Fibroblast of skin of back (primary cell): ENCODE measurements at places on chromosomes 11 and 22.

- no peak for DNase-seq
These were observed 216.9 kb downstream of the CADM1 start for GRCh38 chr11:115287266-115287665.

DNA sequence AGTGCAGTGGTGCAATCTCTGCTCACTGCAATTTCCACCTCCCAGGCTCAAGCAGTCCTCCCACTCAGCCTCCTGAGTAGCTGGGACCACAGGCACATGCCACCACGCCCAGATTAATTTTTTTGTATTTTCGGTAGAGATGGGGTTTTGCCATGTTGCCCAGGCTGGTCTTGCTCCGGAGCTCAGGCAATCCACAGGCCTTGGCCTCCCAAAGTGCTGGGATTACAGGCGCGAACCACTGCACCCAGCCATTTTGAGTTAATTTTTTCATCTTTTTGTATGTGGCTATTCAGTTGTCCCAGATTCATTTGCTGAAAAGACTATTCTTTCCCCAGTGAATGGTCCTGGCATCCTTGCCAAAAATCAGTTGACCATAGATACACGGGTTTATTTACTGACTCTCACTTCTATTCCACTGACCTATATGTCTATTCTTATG, 63.6 kb downstream of the MAPK1 start:
- DNase-seq, result no peak

DNA sequence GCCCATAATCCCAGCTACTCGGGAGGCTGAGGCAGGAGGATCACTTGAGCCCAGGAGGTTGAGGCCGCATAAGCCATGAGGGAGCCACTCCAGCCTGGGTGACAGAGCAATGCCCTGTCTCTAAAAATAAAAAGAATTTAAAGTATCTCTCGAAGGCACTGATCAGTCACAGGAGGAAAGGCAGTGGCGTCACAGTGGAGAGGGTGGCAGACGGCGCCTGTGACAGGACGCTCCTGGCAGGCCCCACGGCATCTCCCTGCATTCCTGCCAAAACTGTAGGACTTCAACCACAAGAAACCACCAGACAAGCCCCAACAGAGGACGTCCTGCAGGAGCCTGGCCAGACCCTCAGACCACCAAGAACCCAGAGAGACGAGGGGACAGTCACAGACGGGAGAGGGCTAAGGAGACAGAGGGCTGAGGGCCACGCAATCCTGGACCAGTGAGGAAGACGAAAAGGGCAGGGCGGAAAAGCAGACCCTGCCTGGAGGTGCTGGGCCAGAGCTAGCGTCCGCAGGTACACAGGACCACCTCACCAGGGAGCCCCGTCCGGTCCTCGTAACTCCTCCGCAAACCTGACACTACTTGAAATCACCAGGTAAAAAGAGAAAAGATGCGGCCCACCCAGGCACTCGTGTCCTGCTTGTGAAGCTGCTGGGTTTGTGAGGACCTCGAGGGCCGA, 5.9 kb downstream of the RNH1 start:
- DNase-seq, result no peak

DNA sequence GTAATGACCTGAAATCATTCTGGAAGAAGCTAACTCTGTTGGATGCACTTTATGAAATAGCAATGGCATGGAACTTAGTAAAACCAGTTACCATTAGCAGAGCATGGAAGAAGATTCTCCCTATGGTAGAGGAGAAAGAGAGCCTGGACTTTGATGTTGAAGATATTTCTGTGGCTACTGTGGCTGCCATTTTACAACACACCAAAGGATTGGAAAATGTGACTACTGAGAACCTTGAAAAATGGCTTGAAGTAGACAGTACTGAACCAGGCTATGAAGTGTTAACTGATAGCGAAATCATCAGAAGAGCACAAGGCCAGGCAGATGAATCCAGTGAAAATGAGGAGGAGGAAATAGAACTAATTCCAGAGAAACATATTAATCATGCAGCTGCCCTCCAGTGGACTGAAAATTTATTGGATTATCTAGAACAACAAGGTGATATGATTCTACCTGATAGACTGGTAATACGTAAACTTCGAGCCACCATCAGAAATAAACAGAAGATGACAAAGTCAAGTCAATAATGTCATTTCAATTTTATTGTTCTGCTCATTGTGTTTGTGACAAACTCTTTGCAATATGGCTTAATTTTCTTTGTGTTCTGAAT, 2.0 kb downstream of the JRKL start:
- no peak for DNase-seq

DNA sequence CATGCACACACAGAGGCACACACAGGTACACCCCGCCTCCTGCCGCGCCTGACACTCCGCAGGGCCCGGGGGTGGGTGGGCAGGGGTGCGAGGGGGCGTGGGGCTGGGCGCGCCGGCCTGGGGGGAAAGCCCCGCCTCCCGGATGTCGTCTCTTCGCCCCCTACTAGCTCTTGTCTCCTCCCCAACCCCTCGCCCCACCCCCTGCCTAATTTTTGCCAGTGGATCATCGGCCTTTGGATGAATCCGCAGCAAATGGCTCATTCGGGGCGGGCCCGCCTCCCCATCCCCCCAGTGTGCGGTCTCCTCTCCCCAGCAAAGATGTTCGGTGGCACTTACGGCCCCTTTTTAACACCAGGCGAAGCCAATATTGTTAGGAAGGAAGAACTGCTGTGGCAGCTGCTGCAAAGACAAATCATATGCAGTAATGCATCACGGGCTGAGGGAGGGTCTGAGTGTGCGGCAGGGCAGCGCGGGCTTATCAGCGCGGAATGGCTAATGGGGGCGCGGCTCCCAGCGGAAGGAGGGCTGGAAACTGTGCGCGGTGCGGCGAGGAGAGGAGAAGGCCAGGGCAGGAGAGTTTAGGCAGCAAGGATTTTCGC, 13.4 kb upstream of the NECTIN1 start:
- peak; percentile 32 for DNase-seq

GRCh38 chr11:33687733-33688479, 12.7 kb downstream of the C11orf91 start:
- peak; percentile 73 for DNase-seq

- DNase-seq, result peak; percentile 64
These were observed 68.7 kb downstream of the DDX10 start for GRCh38 chr11:108733479-108734116.

DNA sequence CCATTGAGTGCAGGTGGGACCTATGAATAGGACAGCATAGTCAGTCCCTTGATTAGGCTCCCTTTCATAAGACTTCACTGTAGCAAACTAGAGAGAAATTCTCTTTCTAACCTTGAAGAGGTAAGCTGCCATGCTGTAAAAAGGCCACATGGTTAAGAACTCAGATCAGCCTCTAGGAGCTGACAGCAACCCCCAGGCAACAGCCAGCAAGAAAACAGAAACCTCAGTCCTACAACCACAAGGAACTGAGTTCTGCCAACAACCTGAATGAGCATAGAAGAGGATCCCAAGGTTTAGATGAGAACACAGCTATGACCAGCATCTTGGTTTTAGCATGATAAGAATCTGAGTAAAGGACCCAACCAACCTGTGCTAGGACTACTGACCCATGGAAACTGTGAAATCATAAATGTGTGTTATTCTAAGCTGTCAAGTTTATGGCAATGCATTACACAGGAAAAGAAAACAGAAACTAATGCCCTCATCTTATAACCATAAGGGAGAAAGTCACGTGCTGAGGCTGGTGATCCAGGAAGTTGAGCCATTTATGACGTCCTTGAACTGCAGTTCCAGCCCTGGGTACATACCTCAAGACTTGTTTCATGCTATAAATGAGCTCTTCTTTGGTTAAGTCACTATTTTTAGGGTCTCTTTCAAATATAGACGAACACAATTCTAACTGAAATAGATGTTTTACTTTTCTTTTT, 43.3 kb downstream of the RAB38 start:
- no peak for DNase-seq

DNA sequence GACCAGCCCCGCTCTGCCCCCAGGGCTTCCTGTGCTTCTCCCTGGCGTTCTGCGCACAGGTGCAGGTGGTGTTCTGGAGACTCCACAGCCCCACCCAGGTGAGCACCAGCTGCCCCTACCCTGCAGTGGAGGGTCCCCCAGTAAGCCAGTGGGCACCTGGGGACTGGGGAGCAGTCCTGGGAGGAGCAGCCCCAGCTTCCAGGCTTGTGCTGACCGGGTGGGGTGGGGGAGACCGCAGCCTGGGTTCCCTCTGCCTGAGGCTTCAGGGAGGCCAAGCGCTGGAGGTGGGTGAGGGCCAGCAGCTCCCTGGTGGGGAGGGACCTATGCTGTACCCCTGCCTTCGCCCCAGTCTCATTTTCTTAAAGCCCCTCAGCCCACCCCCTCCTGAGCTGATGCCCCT, 6.9 kb downstream of the TSPAN32 start:
- no peak for DNase-seq

DNA sequence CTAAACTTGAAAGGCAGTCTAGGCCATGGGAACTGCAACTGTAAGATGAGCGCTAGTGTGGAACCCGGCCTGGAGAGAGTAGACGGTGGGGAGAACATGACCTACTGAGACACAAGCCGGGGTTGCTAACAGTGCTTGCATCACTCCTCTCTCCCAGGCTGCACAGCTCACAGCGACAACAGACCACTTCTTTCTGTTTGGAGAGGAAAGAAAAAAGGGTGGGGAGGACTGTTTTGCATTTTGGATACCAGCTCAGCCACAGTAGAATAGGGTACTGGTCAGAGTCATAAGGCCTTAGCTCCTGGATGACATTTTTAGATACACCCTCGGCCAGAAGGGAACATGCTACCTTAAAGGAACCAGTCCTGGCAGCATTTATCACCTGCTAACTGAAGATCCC, 22.2 kb upstream of the OR52M1 start:
- DNase-seq, result no peak

DNA sequence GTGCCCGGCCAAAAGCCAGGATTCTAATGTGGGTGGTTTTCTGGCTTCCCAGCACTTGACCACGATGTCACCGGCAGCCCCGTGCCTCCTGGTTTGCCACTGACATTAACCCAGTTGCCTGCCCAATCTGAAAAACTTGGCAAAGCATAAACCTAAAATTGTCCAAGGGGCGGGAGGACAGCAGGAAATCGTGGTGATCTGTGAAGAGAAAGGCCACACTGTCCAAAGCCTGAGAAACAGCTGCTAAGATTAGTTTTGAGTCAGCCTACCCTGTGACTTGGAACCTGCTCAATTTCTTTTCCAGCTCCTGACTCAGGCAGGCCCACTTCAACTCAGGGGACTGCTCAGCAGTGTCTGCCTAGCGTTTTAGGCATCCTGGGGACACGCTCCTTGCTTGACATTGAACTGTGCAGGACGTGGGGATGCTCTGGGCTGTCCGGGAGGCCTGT, 8.2 kb upstream of the F2 start:
- peak; percentile 91 for DNase-seq
